ENCODE measurements at places on chromosomes 12 and 14.

- no peak for DNase-seq
These were observed 9.7 kb downstream of the DIO3 start for GRCh38 chr14:101571004-101571403.

DNA sequence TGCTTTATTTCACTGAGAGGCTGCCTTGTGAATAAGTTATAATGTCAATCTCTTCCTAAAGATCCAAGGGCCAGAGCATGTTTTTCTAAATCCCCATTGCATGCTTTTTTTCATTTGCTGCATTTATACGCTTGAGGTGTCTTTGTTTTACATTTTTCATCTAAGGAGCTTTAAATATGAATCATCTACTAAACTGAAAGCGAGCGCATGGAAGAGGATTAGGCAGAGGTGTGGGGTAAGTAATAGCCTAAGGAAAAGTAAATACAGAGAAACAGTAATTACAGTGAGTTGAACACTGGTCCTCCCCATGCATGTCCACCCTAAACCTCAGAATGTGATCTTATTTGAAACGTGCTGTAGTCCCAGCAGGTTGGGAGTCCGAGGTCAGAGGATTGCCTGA lies 76.4 kb upstream of the METAP2 start:
- no peak for DNase-seq

- DNase-seq = no peak
These were observed 54.1 kb upstream of the DIO3 start for GRCh38 chr14:101506926-101507835.

- DNase-seq = no peak
These were observed 109.7 kb downstream of the CHST11 start for GRCh38 chr12:104566244-104566993.
